A549 treated with dexamethasone at 1 μM for 4 hours (cell line): ENCODE measurements at places on chromosomes 12 and 14. TPM values are rescaled to one million over a fixed set of nuclear protein-coding genes. Genes with fewer than 3 reads are reported as not detected.

Gene NFE2
- 0.07 TPM in 1 of 5 replicates, not detected in the others for total RNA-seq

Gene SMOC1
- 16.6 to 23.1 TPM (median 18.1 TPM) in 5 replicates for total RNA-seq

Gene E2F7
- total RNA-seq = 5.8 to 10.5 TPM (median 7.9 TPM) in 5 replicates

Gene PLA2G1B
- 0.18 TPM in 1 of 5 replicates, not detected in the others for total RNA-seq

Gene MGP
- total RNA-seq = not detected in 5 replicates

Gene NELL2
- total RNA-seq = 0.09 to 0.33 TPM (median 0.22 TPM) in 5 replicates

Gene LBHD2
- total RNA-seq = 0.12 to 0.22 TPM (median 0.20 TPM) in 3 of 5 replicates, not detected in the others
